ENCODE measurements at places on chromosomes 13 and 19. TPM values are rescaled to one million over a fixed set of nuclear protein-coding genes. Genes with fewer than 3 reads are reported as not detected.

GRIK5 gene
- 0.59 TPM for total RNA-seq

SULT2B1 gene
- not detected for total RNA-seq

DNA sequence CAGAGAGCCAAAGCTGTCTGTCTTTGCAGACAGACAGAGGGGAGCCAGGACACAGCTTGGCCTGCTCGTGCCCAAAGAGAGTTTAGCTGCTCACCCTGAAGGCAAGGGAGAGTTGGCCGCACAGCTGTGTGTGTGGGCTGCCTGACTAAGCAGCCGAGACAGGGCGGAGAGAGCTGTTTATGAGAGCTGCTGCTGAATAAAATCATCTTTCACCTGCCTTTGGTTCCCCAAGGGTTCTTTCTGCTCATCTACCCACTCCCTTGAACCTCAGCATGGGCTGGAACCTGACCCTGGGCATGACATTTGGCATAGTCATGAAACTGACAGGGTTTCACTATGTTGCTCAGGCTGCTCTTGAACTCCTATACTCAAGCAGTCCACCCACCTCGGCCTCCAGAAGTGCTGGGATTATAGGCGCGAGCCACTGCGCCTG, 98.2 kb downstream of the RBM26 start:
- no peak for DNase-seq

GRCh38 chr13:28100150-28101121, at the start of gene FLT3:
TSS of gene FLT3 (minus strand) at chr13:28100576. CDS start at chr13:28100510, 66 bp downstream.
- no peak for DNase-seq

GRCh38 chr19:48868114-48868886, at the start of gene PLEKHA4:
TSS of gene PLEKHA4 (minus strand) at chr19:48868617. CDS start at chr19:48867620, 997 bp downstream.
- DNase-seq = peak; percentile 88

GRCh38 chr13:51538591-51539179, 45.6 kb upstream of the WDFY2 start:
- DNase-seq = no peak

Measured in psoas muscle (tissue), 8 donors.